AG10803 (cell line): ENCODE measurements at places on chromosomes 1 and 21.
A peak's percentile ranks its signal among the peaks of the same experiment; 100 is the strongest.

DNA sequence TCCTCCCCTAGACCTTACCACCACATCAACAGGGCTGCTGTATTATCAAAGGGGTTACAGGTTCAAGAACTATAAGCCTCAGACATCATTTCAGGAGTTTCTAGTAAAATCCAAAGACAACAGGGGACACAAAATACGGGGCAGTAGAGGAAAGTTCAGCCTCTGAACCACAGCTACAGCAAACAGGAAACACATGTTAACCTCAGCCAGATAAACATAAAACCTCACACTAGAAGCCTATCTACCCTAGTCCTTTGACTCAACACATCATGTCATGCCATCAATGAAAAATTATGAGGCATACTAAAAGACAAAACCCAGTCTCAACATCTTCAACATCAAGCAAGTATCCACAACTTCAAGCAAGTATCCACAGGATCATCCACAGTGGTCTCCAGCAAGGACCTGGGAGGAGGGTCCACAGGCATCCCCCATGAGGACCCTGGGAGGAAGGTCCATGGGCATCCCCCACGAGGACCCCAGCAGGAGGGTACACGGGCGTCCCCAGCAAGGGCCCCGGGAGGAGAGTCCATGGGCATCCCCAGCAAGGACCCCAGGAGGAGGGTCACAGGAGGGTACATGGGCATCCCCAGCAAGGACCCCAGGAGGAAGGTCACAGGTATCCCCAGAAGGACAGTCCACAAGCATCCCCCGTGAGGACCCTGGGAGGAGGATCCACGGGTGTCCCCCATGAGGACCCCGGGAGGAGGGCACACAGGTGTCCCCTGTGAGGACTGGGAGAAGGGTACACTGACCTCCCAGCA lies 440.0 kb downstream of the MATN1 start:
- DNase-seq = no peak

DNA sequence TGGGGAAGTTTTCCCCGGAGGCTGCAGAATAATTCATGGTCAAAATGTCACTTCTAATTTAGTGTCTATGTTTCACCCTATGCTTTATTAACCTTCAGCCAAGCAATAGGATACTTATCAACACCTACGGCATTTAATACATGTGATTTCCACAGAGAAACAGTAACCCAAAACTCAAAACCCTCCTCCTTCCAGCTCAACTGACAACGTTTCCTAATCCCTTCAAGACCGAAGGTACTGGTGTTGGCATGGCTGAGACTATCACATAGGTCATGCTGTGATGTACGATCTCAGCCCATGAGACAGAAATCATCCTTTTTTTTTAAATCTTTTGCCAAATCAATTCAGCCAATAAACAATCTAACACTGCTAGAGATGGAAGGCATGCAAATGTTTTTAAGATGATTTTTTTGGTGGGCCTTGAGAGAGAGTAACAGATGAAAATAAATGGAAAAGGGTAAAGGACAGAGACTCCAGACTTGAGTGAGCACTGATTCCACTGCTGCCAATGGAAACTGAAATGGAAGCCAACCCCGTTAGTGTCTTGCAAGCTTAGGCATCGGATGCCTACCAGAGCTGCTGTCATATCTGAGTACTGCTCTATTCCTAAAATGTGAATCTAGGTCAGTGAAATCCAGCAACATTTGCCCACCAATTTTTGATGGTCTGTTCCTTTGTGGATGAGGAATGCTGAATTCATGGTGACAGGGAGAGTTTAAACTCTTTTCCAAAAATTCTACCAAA lies 63.4 kb upstream of the BCL10 start:
- no peak for DNase-seq

- no peak for DNase-seq
Measured at GRCh38 chr1:93076268-93076667, 2.8 kb upstream of the MTF2 start.

DNA sequence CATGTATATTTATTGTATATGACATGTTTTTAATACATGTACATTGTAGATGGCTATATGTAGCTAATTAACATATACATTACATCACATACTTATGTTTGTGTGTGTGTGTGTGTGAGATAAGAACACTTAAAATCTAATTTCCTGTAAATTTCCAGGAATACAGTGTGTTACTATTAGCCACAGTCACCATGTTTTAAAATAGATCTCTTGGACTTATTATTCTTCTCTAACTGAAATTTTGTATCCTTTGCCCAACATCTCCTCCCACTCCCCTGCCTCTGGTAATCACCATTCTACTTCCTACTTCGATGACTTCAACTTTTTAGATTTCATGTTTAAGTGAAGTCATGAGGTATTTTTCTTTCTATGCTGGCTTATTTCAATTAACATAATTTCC lies 64.8 kb downstream of the FCRL5 start:
- DNase-seq = no peak

DNA sequence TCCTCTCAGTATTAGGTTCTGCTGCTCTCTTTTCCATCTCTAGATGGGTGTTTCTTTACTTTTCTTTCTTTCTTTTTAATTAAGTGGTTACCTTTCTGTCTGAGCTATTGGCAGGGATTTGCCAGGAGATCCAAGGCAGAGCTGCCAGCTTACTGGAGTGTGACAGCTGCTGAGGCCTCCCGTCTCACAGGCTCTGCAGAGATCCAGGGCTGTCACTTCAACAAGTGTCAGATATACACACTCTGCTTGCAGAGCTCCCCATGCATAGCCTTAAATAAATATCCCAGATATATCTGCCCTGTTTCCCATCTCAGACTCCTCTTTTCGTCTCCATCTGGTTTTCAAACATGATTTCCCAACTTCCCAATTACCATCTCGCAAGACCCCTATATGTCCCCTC lies 124.3 kb downstream of the NOS1AP start:
- DNase-seq = no peak

- no peak for DNase-seq
Measured at GRCh38 chr1:119827010-119827409, 15.8 kb upstream of the REG4 start.

DNA sequence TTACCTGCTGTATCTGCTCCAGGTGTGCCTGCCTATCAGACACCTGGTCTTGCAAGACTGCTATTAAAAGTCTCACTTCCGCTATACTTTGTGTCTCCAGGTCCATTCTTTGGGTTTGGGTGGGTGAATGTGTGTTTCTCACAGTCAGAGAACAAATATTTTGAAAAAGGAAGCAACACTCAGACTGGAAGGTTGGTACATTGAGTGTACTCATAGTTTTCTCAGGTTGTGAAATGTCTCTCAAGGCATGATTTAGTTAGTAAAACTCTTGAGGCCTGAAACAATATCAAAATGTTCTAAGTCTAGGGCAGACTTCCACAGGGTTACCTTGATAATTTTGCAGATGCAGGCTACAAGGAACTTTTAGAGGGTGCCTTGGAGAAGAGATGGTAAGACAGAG lies 429.9 kb upstream of the ZRANB2 start:
- DNase-seq = no peak

DNA sequence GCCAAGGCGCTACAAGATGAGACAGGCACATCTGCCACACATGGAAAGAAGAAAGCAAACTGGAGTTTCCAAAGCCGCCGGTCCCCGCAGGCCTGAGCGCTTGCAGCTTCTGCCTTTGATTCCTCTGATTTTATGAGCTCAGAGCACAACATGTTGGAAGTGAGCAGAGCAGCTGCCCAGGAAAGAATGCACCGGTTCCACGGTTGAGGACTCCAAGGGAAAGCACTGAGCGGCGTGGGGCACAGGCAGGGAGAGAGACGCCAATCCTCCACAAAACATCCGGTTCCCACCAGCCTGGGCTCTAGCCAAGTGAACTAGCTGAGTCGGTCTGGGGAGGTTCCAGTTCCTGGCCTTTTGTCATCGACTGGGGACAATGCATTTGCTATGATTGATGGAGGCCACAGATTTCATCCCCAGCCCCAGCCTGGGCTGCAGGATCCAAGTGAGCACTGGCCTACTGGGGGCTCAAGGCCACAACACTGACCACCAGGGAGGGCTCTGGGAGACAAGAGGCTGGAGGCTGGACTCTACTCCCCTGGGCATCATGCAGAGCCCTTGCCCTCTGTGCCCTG lies 253.1 kb upstream of the IRF2BP2 start:
- peak; percentile 84 for DNase-seq

DNA sequence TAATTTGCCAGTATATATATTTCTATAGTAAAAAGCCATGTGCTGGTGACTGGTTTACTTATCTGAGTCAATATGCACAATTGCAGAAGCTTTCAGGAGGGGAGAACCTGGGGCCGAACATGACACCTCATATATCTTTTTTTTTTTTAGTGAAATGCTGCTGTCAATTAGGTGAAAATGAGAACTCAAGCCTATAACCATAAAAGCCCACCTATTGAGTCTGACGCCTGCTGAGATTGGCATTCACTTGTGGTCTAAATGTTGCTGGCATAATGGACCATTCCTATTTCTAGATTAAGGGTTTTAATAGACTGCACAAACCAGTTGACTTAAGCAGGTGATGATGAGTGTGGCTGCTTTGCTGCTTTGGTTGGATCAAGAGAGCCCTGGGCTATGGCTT lies 10.8 kb downstream of the NTMT2 start:
- no peak for DNase-seq

DNA sequence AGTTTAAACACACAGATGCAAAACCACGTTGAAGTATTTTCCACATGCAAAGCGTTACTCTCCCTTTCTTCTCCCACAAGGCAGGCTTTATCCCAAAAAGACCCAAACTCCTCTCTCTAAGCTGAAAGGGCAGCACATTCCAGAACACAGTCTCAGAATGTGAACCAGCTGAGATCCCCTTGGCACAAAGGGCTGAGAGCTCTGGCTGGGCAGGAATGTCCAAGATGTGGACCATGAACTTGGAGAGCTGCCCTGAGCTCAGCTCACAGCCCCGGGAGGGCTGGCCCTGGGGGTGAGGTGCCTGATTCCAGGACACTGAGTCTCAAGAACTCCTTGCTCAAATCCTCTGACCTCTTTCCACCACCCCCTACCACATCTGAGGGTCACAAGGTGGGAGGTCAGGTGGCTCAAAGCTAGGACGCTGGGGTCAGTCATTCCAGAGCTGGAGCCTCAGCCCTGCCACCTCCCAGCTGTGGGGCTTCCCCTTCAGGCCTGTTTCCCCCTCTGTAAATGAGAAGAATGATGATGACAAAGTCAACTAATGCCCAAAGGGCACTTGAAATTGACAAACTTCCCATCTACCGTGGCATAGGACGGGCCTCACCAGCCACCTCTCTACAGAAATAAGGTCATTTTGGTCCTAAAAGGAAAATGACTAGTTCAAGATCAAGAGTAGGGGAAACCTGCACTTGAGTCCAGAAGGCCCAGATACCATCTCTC lies 11.5 kb downstream of the ALDH4A1 start:
- DNase-seq = peak; percentile 76

- DNase-seq = no peak
Measured at GRCh38 chr21:40269239-40269638, 402.0 kb downstream of the PCP4 start.

- DNase-seq = peak; percentile 69
Measured at GRCh38 chr1:169928438-169929209, 34.9 kb upstream of the SCYL3 start.

- no peak for DNase-seq
Measured at GRCh38 chr1:205917466-205918238, 25.6 kb downstream of the SLC26A9 start.

GRCh38 chr1:229370601-229371021 lies 27.8 kb upstream of the CCSAP start:
- no peak for DNase-seq

- DNase-seq = no peak
Measured at GRCh38 chr1:23185381-23185780, 16.7 kb upstream of the LUZP1 start.

DNA sequence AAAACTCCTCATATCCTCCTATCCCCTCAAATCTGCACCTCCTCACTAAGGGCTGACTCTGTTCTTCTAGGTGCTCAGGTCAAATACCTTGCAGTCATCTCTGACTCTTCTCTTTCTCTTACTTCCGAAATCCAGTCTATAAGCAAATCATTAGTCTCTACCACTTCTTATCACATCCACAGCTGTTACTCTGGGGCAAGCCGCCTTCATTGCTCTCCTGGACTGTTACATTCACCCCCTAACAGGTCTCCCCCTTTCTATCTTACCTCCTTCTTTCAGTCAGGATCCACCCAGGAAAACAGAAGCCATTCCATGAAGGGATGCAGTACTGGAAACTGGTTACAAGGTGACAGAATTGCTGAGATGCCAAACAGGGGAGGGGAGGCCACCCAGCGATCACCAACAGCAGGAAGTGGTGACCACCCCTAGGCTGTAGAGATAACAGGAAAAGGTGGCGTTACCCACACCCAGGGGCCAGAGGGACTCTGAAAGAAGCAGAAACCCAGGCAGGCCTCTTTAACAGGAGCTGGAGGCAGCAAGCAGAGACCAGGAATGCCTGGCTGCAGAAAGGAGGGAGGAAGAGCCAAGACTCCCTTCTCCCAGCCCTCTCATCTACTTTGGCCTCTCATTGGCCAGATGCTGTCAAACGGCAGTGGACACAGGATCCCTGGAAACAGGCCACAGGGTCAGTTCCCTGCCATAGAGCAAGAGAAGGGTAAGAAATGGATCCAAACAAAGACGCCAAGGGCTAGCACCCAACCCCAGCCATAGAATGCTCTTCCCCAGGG lies 55.5 kb upstream of the FOXO6 start:
- DNase-seq = no peak

DNA sequence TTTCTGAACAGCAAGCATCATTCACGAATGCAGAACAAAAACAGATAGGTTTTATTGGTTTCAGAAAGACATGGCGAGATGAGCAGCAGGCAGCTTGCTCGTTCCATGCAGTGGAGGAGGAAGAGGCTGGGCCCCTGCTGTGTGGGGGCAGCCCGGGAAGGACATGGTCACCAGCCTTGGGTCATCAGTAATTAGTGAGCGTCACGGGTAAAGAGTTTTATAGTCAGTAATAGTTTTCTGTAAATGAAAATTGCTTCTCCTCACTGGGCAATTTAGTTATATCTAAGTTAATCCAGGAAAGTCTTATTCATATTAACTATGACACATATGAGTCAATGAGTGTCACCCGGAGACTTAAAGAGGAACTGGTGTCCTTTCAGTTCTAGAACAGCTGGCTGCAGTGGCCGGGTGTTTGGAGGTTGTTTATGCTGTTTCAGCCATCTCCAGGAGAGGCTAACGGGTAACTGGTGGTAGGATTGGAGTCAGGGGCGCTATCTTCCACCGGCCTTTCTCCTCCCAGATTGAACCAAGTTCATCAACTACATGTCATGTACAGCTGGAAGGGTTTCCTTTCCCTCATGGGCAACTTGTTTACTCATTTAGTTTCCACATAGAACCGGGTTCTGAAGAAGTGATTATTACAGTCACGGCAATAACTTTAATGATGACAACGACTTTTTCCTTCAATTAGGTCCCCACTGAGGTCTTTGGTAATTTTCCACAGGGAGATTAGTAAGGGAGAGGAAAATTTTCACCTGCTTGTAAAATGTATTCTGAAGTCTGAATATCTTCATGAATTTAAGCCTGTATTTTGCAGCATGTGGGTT lies 34.6 kb upstream of the SLC45A1 start:
- no peak for DNase-seq

DNA sequence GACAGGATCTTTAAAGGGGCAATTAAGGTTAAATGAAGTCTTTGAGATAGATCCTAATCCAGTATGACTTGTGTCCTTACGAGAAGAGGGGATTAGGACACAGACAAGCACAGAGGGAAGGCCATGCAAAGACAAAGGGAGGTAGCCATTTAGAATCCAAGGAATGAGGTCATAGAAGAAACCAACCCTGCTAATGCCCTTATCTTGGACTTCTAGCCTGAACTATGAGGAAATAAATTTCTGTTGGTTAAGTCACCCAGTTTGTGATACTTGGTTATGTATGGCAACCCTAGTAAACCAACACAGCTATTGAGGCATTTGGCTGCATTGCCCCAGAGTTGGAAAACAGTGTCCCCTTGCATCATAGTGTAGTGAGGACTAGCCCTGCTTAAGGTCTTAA lies 121.3 kb downstream of the MAST2 start:
- peak; percentile 34 for DNase-seq
